ENCODE measurements at places on chromosomes 16 and 17.

- DNase-seq = peak; percentile 21
These were observed 13.5 kb downstream of the SCO1 start for GRCh38 chr17:10683853-10684252.

DNA sequence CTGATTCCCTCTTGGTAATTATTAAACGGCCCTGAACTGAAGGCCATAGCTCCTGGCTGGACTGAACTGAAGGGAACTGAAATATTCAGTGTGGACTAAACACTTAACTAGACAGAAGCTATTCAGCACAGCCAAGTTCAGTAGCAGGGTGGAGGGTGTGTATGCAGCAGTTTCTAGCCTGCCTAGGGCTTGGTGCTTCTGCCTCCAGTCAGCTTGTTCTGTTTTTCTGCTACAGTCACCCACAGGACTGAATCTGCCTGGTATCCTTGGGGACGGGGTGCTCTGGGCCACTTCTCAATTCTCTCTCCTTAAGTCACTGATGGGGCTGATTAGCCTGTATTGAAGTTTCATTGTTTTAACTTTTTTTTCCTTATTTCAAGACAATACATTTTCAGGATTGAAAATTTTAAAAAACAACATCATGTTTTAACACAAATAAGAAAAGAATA is 77.1 kb downstream of the WWP2 start:
- no peak for DNase-seq

- no peak for DNase-seq
These were observed 17.5 kb upstream of the CCL22 start for GRCh38 chr16:57341062-57341440.

DNA sequence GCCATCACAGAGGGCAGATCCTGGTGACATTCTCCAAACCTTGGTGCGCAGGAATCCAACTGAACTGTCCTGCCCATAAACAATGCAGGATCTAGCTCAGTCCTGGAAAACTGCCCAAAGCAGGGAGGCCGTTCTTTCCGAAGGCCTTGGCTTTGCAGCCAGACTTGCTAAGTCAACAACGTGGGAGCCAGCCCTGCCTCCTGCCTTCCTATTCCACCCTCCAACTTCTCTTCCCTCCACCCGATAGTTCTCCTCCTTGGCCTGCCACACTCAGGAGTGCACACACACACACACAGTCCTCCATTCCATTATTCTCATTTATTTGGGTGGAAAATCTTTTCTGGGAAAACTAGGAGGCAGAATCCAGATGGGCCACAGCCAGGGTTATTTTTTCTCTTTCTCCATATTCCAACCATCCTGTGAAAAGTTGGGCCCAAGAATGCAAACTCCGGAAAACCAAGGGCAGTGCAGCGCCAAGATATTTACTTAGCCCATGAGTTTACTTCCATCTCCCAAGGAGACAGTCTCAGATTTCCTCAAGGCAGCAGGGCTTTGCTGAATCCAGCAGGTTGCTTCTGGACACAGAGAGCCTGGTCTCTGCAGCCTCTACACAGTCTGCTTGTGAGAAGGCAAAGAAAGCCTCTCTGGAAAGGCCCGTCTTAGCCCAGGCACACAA is 15.8 kb downstream of the COPRS start:
- DNase-seq = no peak

GRCh38 chr16:15044286-15044685 is 11.6 kb downstream of the NTAN1 start:
- no peak for DNase-seq

- DNase-seq = no peak
These were observed 12.1 kb downstream of the HYDIN start for GRCh38 chr16:71218306-71218963.

GRCh38 chr17:40615068-40615840 is 32.4 kb downstream of the SMARCE1 start:
- peak; percentile 24 for DNase-seq

DNA sequence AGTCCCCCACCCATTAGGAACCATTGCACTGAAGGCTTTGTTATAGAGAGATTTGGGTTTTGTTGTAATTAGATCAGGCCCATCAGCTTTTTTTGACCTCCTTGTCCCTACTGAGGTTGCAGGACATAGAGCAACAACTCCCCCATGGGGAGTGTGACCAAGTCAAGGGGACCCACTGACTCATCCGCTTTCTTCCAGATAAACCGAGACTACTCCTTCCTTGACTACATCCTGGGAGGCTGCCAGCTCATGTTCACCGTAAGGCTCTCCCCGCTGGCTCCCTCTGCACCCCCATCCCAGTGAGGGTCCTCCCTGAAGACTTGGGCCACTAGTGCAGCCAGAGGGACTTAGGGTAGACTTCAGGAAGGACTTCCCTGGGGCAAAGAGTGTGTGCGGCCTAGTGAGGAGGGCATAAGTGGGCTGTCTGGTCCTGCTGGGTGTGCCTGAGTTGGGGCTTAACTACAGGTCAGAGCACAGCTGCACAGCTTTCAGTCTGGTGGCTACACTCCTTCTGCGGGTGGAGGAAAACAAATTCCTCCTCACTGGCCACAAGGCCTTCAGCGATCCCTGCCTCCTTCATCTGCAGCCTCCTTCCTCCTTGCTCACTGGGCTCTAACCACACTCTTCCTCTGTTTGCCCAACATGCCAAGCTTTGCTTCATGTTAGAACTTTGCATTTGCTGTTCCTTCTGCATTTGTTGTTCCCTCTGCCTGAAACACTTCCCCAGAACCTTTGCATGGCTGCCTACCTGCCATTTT is 31.0 kb downstream of the CPNE2 start:
- DNase-seq = no peak

- no peak for DNase-seq
These were observed 69.0 kb upstream of the CDH8 start for GRCh38 chr16:62105244-62105643.

DNA sequence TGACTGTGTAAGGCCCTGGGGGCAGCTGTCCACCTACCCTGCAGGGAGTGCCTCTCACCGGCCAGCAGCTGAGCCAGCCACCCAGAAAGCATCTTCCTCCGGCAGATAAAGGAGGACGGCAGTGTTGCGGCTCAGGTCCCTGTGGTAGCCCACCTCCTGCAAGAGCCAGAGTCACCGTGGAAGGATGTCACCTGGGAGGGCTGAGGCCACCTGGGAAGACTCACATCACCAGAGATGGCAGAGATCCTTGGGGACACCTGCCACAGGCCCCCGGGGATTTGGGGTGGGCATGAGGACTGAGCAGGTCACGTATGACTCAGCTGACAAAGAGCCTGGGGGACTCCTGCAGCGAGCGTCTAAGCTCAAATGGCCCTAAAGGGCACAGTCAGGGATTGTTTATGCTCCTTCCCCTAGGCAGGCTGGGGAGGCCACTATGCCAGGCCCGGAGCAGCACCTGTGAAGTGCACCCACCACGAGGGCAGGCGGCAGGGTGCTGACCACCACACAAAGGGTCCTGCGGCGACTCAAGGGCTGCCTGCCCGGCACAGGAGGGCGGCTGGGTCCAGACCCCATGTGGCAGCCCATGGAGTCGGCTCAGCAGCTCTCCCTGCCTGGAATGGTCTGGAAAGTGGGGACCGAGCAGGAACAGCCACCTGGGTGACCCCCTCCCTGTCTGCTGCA is 44.1 kb downstream of the TNFRSF13B start:
- no peak for DNase-seq

GRCh38 chr16:88195269-88195705 is 187.5 kb upstream of the ZNF469 start:
- DNase-seq = no peak

- no peak for DNase-seq
These were observed 7.3 kb downstream of the KLHL10 start for GRCh38 chr17:41844971-41845370.

DNA sequence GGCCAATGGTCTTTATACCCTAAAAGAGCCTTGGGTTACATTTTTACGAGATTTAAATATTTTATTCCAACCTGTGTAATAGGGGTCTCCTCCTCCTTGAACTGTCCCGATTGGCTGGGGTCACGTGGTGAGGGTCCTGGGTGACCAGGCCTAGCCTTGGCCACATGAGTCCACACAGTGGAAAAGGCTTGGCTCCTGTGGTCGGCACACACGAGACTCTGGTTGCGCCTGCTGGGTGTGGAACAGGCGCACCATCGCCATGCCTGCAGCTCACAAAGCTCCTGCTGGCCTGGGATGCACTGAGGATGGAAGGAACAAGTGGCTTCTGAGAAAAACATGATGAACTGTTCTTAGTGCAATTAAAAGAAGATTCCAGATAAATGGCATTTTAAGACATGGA is 103.9 kb upstream of the ZNF750 start:
- no peak for DNase-seq

GRCh38 chr16:55876854-55877253 is 1.7 kb upstream of the CES5A start:
- no peak for DNase-seq
